ENCODE measurements at places on chromosomes 5 and 9.

DNA sequence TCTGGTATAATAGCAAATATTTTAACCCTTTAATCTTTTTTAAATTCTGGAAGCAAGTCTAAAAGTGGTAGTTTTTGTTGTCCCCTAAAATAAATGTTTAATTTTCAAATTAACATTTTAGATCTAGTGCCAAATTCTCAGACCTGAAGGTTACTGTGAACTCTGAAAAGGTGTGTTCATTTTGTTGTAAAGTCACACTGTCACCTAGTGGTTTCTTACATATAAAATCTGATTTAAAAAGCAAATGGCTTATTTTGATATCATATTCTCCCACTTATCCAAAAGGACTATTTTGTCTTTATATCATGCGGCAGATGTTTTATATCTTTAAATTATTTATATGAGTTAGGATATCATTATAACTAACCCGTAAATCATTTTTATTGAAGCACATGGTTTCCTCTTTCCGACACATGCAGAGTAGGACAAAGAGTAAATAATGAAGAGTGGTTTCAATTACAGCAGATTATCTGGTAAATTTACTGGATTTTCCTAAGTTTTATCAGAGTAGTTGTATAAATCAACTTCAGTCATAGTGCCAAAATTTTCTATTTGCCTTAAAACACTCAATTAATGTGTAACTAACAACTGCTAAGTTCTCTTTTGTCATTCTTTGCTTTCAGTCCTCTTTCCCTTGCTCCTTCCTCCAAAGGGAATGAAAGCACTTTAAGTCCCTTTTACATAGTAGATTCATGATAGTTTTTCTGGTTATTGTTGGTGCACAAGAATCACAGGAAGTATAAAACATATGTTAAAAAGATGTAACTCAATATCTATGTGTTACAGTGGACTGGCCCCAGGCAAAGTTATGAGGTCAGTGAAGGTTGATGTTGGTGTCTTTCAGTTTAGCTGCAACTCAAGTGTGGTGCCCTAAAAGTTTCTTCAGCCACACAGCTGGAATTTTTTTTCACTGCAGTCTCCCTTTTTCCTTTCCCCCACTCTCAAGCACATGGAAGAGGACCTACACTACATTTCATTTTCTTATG is 189.6 kb downstream of the COX7C start:
- DNase-seq = no peak

GRCh38 chr5:119402081-119402480 is 46.3 kb downstream of the TNFAIP8 start:
- no peak for DNase-seq

GRCh38 chr9:133252301-133253020 is 22.5 kb downstream of the ABO start:
- no peak for DNase-seq

GRCh38 chr9:134959126-134959970 is 41.6 kb upstream of the FCN1 start:
- DNase-seq = no peak

DNA sequence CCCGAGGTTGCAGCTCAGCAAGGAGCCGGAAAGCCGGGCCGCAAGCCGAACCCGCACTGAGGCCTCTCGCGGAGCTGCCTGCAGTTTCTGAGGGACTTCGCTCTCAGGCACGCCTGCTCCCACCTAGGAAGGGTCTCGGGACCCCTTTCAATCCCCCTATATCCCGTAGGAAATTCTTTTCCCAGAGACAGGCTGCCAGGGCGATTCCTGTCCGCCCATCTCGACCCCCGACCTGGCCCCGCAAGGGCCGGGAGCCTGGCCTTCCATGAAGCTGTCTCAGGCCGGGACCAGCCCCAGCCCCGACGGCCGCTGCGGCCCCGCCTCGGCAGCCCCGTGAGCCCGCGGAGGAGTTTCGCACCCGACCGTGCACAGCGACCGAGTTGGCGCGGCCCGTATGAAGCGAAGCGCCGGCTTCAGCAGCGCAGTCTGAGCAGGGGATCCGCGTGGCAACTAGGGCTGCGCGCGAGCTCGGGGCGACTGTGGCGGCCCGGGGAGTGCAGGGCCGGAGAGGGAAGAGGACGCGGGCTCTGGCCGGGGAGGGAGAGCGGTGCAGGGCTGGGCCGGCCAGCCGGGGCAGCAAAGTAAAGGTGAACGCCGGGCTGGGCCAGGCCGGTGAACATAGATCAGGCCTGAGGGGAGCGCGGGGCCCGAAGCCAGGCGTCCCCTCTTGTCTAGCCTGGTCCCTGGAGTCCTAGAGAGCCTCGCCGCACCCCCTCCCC is 977 bp upstream of the PRDM12 start:
- no peak for DNase-seq

GRCh38 chr5:122871661-122872060 is 26.2 kb downstream of the SNX24 start:
- DNase-seq = no peak

DNA sequence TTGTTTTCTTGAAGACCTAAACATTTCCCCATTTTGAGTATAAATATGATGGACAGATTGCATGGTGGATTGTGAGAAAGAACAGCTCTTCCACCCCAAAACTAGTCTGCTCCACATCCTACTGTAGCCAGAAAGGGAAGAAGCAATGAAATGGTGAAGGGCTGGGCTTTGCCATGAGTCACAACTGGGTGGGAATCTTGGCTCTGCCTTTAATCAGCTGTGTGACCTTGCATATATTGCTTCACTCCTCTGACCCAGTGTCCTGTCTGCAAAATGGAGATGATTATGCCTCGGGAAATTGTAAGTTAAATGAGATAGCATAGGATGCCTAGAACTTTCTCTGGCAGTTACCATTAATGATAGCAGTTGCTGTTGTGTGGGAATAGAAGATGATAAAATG is 101.9 kb downstream of the PDE8B start:
- no peak for DNase-seq

- no peak for DNase-seq
Observed at GRCh38 chr5:167453246-167454030, 838.0 kb upstream of the WWC1 start.

GRCh38 chr9:114149181-114149580 is 6.2 kb upstream of the COL27A1 start:
- DNase-seq = no peak

DNA sequence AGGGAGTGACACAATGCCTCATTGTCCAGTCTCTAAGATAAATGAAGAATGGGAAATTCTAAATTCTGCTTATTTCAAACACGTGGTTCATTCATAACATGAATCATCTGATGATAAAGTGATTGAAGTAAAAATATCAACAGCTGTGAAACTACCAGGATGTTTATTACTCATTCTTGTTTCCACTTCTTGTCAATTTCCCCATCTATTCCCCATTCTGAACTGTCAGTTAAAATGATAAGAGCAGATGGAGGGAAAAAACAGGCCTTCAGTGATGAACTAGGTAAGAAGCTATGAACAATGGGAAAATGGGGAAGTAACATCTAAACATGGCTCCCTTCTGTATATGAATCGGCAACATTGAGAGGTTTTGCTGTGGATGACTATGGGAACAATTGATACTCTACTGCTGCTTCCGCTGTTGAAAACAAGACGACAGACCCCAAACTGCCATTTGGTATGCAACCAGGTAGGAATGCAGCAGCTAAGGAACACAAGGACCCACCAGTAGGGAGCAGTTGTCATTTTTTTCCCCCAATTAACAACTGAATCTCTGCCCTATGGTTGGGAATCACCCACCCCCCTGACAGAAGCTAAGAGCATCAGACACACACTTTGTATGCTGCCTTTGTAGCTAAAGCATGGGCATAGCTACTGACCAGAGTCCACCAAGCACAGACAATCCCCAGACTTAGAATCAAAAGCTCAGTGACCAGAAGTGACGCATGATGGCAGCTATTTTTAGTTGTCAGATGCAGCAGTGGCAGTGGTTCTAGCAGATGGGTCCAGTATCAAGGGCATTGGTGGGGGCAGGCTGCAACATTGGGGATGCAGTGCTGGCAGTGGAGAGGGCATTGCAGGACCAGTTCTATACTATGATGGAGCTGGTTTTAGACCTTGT is 52.9 kb upstream of the ZNF366 start:
- DNase-seq = no peak

DNA sequence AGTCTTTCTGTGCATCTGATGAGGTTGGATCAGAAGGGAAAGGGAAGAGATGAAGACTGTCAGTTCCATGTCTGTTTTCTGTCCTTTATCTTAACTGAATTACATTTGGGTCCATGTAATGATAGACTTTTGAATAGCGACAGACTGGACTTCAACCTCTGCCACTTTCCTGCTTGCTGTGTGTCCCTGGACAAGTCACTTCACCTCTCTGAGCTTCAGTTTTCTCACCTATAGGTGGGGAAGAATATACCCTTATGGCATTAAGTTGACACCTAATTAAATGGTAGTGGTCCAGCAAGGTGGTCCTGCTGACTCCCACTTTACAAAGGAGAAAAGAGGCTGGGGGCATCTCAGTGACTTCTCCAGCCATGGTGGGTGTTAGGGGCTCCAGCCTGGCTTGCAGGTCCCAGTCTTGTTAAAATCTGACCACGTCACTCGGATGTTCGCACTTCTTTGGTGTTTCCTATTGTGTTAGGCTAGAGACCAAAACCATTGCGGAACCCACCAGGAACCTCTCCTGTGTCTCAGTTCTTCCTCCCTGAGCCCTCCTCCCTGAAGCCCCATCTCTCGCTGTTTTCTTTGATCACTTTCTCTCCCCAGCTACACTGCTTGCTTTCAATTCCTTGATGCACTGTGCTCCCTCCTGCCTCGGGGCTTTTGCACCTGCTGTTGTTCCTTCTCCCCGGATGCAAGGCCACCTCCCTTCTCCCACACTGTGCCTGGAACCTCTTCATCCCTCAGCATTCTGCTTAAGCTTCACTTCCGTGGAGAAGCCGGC is 256.5 kb downstream of the NSG2 start:
- DNase-seq = no peak

- DNase-seq = no peak
Observed at GRCh38 chr5:35094948-35095347, 47.2 kb upstream of the AGXT2 start.

DNA sequence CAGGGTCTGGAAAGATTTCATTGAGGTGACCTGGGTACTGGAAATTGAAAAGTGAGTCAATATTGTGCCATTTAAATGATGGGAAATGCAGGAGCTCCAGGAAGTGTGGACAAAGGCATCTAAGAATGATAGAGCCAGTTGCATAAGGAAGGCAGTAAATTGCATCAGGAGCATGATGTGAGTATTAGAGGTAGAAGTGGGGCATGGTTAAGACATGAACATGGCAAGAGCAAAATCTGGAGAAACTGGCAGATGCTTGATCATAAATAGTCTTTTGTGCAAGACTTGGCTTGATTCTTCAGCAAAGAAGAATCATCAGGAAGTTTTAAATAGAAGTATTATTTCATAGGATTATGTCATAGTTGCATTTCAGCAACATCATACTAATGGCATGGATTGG is 157.4 kb upstream of the PUM3 start:
- DNase-seq = no peak

DNA sequence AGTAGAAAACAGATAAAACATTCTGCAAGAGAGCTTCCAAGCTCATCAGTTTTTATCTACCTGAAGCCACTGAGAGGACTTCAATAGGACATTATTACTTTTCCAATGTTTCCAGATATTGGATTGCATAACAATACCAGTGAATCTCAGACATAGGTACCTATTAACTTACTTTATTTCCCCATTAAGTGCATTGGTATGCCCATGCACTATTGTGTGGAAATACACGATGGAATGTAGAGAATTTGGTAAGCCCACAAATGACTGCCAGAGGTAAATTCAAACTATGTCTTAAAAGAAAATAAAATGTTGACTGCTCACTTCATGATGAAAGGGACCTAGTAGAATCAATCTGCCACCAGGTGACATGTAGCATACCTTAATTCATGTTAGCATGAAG is 48.1 kb upstream of the PRR16 start:
- DNase-seq = no peak

DNA sequence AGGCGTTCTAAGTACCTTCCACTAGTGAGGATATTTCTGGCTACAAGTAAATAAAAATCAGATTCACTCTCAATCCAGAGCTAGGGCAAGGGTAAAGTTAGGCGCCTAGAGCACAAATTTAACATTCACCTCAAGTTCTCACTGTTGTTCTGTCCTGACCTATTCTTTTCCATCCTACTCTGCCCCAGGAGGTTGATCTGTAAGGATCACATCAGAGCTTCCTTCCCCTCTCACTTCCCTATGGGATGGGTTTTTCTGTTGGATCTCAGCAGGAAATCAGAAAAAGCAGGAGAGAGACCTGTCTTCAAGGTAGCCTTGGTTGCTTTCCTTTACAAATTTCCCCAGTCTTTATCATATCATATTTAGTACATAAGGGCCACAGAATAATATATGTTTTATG is 316.7 kb downstream of the GABRG2 start:
- no peak for DNase-seq

DNA sequence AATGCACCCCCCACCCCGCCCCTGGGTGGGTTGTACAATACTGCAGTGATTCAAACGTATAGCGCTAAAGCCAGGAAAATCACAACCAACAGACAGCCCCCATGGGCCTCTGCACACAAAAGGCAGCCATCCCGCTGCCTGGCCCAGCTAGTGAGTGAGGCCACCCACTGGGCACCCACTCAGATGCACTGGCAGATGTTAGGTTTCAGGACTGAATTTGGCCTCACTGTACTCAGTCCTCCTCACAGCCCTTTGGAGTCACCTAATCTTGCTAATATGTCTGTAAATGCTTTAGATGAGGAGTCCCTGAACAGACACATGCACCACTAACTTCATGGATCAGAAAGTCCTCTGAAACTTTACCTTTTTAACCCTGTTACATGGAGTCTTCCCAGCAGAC is 87.7 kb downstream of the FSTL4 start:
- DNase-seq = no peak

GRCh38 chr5:124433170-124433569 is 313.3 kb downstream of the ZNF608 start:
- no peak for DNase-seq

DNA sequence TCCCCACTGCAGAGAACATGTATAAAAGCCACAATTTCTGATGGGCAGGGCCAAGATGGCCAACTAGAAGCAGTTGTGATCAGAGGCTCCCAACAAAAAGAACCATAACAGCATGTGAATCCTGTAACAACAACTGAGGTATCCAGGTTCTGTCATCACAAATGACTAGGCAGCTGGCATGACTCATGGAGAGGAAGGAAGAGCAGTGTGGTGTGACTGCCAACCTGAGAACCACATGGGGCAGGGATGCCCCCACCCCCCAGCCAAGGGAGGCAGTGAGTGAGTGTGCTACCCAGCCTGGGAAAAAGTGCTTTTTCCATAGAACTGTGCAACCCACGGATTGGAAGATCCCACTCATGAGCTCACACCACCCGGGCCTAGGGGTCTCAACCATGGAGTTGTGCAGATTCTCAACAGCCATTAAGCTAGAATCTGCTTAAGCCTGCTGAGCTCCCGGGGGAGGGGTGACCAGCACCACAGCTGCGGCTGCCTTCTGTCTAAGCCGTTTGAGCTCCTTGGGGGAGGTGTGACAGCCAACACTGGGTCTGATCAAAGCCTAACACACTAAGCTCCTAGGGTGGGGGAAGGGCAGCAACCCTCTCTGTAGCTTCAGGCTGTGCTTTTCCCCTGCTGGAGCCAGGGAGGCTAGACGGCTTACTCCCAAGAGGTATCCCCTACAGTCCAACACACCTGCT is 80.1 kb upstream of the DMAC1 start:
- no peak for DNase-seq

Measured in NCI-H2029 treated with DMSO at 0.1 percent for 48 hours (cell line).